Astrocyte (in vitro differentiated cells and primary cell): ENCODE measurements at places on chromosomes 2 and 18. TPM values are rescaled to one million over a fixed set of nuclear protein-coding genes. Genes with fewer than 3 reads are reported as not detected.

Gene FKBP1B
- 16.8 and 19.4 TPM in 2 replicates for total RNA-seq

Gene ABCG8
- not detected in 2 replicates for total RNA-seq

Gene UPP2
- not detected in 2 replicates for total RNA-seq

Gene SLC9A4
- 0.07 and 0.09 TPM in 2 replicates for total RNA-seq
